Calu3 (cell line): ENCODE measurements at places on chromosomes 16 and 17.

- DNase-seq, result no peak
These were observed 23.3 kb downstream of the SHISA6 start for GRCh38 chr17:11264183-11264871.

DNA sequence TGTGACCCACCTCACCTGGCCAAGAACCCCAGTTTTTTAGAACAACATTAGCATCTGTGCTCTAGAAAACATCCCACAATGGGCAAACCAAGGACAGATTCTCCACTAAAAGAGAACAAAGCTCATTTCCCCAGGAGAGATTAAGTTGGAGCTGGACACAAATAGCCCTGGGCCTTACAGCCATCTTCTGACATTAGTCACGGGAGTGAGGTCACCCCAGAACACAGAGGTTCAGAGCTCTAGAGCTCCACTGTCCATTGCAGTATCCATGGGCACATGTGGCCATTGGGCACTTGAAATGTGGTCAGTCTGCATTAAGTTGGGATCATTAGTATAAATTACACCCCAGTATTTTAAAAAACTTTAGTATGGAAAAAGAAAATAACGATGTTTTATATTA, 47.6 kb upstream of the RBBP6 start:
- no peak for DNase-seq

GRCh38 chr17:55527540-55528118, 16.4 kb upstream of the SMIM36 start:
- peak; percentile 41 for DNase-seq

DNA sequence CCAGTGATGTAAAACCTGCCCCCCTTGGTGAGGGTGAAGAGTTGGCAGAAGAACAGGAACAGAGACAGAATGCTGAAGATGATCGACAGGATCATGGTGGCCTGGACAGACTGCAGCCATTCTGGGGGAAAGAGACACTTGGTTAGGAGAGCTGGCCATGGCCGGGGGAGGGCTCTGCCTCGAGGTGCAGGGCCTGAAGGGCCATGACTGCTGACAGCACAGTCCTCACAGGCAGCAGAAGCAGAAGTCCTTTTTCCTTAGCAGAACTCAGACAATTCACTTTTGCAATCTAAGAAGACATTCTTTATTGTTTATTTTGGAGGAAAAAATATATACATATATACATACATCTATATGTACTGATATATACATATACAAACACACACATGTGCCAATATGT, 25.6 kb downstream of the PMP22 start:
- no peak for DNase-seq

DNA sequence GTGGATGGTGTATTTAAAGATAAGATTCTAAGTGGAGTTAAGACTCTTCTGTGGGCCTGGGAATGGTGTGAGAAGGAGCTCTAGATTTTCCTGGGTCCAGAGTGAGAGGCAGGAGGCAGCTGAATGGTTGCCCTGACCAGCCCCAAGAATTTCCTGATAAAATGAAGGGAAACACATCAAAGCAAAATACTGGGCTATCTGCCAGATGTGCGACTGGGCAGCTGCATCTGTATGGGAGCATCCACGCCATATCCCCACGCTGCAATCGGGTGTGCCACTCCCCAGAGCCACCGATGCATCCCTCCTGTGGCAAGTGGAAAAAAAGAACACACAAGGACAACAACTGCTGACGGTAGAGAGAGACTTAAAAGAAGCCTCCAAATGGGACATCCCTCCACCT, 84.3 kb upstream of the COX10 start:
- no peak for DNase-seq

- no peak for DNase-seq
These were observed 39.2 kb upstream of the CACNG3 start for GRCh38 chr16:24216961-24217360.

GRCh38 chr17:73759324-73759723, 115.1 kb upstream of the SDK2 start:
- no peak for DNase-seq

DNA sequence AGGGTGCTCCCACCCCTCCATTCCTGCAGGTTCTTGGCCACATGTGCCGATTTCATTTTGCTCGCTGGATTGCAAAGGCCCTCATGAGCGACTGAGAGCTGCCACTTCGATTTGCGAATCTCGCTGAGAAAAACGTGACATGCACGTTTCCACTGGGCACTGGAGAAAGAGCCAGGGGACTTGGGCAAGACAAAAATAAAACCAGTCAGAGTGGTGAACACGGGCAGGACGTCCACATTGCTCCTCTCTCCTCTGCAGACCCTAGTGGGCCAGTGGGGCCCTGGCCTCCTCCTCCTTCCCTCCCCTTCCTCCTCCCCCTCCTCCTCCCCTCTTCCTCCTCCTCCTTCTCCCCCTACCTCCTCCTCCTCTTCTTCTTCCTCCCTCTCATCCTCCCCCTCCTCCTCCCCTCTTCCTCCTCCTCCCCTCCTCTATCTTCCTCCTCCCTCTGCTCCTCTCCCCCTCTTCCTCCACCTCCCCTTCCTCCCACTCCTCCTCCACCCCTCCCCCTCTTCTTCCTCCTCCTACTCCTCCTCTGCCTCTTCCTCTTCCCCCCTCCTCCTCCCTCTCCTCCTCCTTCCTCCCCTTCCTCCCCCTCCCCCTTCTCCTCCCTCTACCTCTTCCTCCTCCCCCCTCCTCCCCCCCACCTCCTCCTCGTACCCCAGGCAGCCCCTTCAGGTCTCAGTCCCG, 28.1 kb upstream of the ENPP7 start:
- DNase-seq, result no peak

GRCh38 chr17:46106966-46107644, 86.1 kb downstream of the KANSL1 start:
- no peak for DNase-seq

- DNase-seq, result peak; percentile 91
These were observed 654 bp downstream of the LASP1 start for GRCh38 chr17:38870259-38871165.

- no peak for DNase-seq
These were observed 6.1 kb downstream of the MT1H start for GRCh38 chr16:56675685-56676210.

GRCh38 chr17:72121164-72122009, 567 bp downstream of the SOX9 start:
- DNase-seq, result peak; percentile 53

DNA sequence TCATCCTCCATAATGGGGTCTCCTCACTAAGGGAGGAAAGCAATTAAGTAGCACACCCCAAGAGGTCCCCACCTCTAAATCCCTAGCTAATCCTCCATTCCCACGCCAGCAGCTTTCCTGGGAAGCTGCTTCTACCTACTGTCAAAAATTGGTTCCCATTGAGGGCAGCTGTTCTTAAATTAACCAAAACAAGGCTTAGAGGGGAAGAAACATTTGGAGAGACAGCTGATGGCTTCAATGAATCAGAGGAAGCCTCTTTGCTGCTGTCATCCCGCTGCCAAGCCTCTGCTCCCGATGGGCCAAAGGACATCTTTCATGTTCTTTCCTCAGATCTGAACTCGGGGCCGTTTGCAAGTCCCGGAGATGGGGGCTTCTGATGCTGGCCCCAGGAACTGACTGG, 26.6 kb downstream of the AIPL1 start:
- no peak for DNase-seq

DNA sequence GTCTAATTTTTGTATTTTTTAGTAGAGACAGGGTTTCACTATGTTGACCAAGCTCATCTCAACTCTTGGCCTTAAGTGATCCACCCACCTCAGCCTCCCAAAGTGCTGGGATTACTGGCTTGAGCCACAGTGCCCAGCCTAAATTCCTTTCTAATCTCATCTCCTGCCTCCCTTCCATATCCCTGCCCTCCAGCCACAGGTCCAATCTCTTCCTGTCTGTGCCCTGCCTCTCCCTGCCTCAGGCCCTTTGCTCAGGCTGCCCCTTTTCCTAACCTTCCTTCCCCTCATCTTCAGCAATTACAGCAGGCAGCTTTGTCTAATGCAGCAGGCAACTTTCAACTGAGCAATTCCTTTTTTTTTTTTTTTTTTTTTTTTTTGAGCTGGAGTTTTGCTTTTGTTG, 46.8 kb downstream of the CFAP20 start:
- no peak for DNase-seq

GRCh38 chr16:89232107-89232506, 14.6 kb downstream of the ZNF778 start:
- no peak for DNase-seq

DNA sequence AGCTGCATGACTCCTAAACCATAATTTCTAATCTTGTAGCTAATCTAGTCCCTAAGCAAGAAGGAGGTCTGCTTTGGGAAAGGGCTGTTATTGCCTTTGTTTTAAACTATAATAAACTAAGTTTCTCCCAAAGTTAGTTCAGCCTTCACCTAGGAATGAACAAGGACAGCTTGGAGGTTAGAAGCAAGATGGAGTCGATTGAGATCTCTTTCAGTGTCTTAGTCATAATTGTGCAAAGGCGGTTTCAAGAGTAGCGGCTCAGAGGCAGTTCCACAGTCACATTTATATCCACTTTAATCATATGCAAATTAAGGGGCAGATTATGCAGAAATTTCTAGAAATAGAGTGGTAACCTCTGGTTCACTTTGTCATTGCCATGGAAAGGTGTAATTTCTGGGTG, 17.4 kb downstream of the DRC7 start:
- DNase-seq, result no peak

- DNase-seq, result no peak
These were observed 27.1 kb downstream of the NUDT7 start for GRCh38 chr16:77749415-77749814.

DNA sequence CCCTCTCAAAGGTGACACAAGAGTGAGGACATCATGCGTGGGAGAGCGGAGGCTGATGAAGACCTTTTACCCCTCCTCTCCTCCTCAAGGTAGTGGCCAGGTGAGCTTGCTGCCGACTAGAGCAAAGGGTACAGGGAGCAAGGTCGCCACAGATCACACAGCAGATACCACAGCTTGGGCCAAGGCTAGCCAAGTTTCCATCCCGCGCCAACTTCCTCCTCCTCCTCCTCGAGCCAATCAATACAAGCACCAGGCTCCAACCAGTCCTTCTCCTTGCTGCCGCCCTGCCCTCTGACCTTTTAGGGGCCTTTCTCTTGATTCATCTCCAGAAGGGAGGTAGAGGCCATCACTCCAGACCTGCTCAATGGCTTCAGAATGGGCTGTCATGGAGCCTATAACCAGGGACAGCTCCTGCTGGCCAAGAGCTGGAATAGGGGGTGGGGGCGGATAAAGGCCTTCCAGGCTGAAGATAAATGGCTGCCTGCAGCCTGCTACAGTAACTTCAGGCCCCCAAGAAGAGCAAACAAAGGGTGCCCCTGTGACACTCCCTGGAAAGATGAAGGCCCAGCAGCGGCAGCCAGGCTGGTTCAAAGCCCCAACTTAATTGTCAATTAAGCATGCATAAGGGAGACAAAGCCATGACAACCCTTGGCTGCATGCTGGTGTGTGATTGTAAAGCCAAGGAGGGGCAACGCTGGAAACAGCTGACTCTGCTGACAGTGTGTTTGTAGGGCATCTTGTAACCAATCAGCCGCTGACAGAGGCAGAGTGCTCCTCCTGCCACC, 17.8 kb downstream of the HNF1B start:
- peak; percentile 76 for DNase-seq

DNA sequence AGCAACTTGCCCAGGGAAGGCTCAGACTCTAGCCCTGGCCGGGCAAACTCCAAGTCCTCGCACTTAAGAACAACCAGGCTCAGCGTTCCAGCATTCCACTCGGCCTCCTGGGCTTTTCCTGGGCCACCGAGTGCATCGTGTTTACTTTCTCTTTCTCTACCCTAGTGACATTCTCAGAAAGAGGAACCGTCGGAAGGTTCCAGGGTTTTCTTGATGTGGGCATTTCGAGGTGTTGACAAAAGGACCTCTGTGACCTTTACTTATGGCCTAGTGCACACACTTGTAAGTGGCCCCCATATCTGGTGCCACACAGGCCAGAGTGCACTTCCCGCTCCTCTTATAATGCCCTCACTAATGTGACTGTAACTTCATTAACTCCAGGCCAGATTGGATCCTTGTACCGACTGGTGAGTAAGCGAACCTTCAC, 3.1 kb upstream of the BANP start:
- DNase-seq, result no peak

DNA sequence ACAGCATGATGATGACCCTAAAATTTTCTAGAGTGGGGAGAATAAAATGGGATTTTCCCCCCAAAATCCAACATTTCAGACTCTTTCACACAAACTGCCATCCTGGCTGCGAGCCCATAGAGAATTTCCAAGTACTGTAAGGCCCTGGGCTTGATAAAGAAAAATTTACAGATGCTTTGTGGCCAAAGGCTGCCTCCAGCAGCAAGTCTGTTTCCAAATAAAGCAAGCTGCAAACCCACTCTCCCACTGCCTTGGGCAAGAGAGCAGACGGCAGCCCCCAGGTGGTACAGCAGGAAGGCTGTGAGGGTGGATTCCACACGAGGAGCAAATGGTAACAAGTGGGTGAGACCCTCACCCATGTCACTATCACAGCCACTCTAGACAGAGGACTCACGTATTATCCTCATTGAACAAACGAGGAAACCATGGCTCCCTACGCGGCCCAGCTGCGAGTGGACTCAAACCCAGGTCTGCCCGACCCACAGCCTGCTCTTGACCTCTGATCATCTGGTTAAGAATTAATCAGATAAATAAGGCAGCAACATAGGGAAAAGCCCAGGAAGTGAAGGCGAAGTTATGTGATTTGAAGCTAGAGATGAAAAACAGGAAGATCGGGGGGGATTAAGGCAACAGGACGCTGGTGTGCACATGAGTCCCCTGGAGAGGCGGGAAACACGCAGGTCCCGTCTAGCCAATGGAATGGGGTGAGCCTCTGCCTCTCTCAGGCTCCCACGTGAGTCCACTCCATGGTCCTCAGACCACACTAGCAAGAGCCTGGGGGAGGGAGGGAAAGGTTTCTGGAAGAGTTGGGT, 37.4 kb downstream of the AXIN2 start:
- DNase-seq, result no peak

DNA sequence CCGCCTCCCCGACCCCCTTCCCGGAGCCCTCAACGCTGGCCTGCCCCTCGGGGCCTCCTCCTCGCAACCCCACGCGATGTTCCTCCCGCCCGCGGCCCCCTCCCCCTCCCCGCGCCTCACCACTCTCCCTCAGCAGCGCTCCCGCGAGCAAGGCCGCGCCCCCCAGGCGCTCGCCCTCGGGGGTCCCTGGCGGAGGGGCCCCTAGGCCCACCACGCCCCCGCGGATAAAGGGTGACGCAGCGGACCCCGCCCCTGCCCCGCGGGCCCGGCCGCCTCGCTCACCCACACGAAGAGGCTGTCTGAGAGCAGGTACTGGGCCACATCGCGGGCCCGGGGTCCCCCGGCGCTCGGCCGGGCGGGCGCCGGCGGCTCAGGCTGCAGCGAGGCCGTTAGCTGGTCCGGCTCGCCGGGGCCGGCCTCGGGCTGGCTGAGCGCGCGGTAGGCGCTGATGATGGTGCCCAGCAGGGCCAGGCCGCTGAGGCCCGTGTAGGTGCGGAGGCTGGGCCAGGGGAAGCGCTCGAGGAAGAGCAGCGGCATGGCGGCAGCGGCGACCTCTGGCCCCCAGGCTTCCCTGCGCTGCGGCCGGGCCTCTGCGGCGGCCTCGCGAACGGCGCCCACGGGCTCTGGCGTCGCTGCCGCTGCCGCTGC, 430 bp downstream of the AMFR start:
- DNase-seq, result peak; percentile 40

GRCh38 chr17:48630009-48630924, 4.1 kb upstream of the HOXB9 start:
- DNase-seq, result no peak
